ENCODE measurements at places on chromosomes 1 and 21.

DNA sequence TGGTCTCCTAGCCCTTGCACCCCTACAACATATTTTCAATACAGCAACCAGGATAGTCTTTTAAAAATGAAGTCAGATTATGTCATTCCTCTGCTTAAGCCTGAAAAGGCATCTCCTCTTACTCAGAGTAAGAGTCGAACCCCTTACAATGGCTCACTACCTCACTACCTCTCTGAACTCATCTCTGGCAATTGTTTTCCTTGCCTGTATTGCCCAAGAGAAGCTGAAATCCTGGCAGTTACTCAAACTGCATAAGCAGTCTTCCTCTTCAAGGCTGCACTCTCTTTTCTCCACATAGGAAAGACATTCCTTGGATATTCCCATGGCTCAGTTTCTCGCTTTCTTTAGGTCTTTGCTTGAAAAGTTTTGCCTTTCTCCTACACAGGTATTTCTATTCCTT, 22.7 kb downstream of the CLDN8 start:
- DNase-seq, result no peak

- DNase-seq, result no peak
These were observed 160.2 kb downstream of the HIVEP3 start for GRCh38 chr1:41758500-41758899.

DNA sequence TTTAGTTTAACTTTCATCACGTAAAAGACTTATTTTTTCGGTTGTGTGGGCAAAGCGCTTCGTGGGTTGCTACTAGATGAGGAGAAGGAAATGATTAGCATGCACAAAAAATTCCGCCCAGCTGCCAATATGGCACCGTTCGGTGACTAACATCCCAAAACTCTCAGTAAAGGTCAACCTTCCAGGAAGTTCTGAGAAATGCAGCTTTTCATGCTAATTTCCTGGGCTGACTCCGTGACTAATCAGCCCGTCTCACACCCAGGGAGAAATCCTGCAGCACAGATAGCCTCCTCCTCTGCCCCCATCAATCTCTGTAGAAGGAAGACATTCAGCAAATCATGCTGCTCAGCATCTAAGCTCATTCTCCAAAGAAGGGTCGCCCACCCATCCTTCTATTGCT, 34.1 kb downstream of the TMCO4 start:
- no peak for DNase-seq

- no peak for DNase-seq
These were observed 381.1 kb upstream of the PKN2 start for GRCh38 chr1:88302843-88303486.

- DNase-seq, result no peak
These were observed 90.0 kb downstream of the NOS1AP start for GRCh38 chr1:162159515-162159914.

GRCh38 chr1:248388426-248388825, 12.9 kb downstream of the OR2T6 start:
- no peak for DNase-seq

- no peak for DNase-seq
These were observed 49.8 kb upstream of the GADD45A start for GRCh38 chr1:67635055-67635809.

DNA sequence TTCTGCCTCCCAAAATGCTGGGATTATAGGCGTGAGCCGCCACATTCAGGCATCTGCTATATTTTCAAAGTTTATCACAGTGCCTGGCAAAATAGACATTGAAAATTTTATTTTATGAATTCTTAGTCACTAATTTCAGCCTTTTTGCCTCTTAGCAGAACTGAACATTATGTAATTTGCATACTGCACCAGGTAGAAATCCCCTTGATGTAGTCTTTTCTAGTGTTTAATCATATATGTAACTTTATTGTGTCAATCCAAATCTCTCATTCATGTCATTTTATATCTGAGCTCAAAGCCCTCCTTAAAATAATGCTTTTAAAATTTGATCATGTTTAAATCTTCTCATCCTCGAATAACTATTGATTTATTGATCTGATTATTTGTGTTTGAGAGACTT, 19.2 kb downstream of the WDTC1 start:
- no peak for DNase-seq

DNA sequence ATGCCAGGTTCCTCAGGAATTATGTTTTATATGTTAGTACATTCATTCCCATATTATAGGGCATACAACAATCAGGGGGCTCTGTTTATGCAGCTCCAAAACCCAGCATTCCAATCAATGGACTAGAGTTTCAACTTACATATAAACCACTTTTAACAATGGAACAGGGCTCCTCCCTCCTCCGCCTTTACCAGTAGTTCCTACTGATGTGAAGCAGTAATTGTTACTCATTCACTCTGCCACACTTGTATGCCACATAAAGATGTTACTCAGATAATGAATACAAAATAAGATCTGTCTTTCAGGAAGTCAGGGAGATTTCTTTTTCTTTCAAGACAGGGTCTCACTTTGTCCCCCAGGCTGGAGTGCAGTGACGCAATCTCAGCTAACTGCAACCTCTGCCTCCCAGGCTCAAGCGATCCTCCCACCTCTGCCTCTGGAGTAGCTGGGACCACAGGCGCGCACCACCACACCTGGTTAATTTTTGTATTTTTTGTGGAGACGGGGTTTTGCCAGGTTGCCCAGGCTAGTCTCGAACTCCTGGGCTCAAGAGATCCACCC, 17.1 kb downstream of the ZNF281 start:
- no peak for DNase-seq

- DNase-seq, result no peak
These were observed 396.7 kb downstream of the TGFB2 start for GRCh38 chr1:218741852-218742251.

DNA sequence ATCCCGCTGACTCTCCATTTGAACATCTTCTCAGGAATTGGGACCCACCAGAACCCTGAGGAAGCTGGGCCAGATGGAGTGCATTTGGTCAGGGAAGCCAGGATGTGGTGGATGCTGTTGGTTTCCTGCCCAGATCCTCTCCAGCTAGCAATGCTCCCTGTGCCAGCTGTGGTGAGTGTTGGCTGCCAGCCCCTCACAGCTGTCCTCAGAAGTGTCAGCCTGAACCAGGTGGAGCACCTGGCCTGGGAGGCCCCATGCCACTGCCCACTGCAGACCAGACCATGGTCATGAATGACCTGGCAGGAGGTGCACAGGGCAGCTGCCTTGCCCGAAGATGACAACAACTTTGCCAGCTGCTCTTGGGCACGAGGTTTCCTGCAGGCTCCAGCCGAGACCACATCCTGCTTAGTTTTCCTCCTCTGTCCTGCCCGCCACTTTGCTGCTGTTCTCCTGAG, 54.4 kb downstream of the PRSS38 start:
- DNase-seq, result no peak

DNA sequence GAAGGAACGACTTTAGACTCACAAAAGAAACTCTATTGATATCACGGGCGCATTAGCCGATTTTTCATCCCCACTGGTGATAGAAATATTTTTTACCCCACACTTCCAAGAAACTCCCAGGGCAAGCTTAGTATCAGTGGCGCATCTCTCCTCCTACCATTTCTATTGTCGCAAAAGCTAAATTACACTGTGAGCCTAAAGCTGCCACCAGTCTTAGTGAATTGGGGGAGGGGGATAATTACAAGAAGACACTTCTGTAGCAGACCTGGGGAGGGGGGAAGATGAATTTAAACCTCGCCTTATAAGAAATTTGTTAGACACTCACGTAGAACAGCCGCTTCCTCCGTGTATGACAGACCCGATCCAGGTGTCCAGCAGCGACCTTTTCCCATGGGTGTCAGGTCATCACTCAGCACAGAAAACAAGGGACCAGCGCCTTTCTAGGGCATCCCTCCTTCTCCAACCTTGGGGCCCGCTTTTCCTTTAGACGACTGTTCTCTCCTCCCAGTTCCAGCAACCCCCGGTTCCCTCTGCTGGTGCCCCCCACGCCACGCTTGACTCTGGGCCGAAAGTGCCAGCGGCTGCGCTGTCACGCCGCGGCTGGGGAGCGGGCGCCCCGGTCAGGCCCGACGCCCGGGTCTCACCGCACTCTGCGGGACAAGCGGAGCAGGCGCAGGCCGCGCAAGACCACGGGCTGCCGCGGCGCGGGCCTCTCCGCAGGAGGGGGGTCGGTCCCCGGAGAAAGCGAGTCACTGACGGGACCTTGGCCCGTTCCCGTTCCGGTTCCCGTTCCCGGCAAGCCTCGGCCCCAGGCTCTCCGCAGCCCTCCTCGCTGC, 821 bp downstream of the PHC2 start:
- DNase-seq, result no peak

DNA sequence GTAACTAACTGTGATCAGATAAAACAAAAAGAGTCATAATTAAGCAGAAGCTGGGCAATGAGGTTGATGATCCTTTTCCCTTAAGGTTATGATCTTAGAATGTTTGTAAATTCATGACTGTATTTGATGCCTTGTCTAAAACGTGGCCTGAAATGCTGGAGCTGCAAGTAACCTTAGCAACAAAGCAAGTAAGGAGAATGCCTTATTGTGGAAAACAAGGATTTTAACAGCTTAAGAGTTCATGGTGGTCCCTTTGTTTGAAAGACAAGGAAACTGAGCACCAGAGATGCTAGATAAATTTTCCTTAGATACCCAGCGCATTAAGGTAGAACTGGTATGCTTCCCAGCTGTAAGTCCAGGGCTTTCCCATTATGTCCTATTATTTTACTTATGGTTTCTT, 25.7 kb upstream of the XPR1 start:
- no peak for DNase-seq

- DNase-seq, result no peak
These were observed 12.2 kb upstream of the VN1R5 start for GRCh38 chr1:247243524-247244137.

GRCh38 chr1:159162516-159163265, 8.7 kb upstream of the CADM3 start:
- no peak for DNase-seq

Data from NCI-H1930 (cell line).